ENCODE measurements at places on chromosomes 2 and 18.
A peak's percentile ranks its signal among the peaks of the same experiment; 100 is the strongest.

GRCh38 chr18:2570772-2571199 is 519 bp downstream of the METTL4 start:
- no peak for DNase-seq

GRCh38 chr18:67517444-67517765 is 885 bp upstream of the DSEL start:
- no peak for DNase-seq

- DNase-seq = no peak
Observed at GRCh38 chr2:170310876-170311502, 133.0 kb downstream of the MYO3B start.

DNA sequence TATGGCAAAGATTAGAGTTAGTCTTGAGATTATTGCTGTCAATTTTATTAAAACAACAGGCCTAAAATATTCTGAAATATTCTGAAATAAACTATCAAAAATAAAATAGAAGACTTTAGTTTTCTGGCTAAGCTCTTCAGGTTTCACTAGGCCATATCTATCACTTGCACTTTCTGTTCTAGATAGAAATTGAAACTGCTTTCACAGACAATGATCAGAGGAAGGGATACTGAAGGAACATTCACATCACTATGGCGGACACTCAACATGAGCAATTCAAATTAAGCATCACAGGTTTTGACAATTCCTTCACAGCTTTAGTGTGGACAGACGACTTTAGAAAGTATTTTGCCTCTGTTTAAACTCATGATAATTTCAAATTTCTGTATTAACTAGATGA is 586.4 kb upstream of the REG3G start:
- DNase-seq = no peak

GRCh38 chr2:151843691-151844061 is 15.5 kb upstream of the ARL5A start:
- DNase-seq = no peak

GRCh38 chr2:234463626-234464290 is 33.1 kb downstream of the ARL4C start:
- no peak for DNase-seq

DNA sequence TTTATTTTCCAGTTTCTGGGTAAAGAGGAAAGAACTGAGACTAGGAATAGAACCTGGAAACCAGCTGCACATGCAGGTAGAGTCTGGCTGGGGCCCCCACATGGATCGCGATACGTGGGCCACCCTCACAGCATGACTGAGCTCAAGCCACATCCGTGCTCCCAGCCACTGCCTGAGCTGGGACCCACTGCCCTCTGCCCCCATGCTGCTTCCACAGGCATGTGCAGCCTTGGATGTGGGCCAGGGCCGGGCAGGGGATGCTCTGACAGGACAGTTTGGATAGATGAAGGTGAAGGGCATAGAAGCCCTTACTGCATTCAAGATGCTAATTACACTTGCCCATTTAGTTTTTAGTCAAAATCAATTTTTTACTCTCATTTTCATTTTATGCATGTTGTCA is 321.2 kb downstream of the DCDC2C start:
- no peak for DNase-seq

GRCh38 chr2:98356729-98357128 is 10.5 kb downstream of the CNGA3 start:
- no peak for DNase-seq

DNA sequence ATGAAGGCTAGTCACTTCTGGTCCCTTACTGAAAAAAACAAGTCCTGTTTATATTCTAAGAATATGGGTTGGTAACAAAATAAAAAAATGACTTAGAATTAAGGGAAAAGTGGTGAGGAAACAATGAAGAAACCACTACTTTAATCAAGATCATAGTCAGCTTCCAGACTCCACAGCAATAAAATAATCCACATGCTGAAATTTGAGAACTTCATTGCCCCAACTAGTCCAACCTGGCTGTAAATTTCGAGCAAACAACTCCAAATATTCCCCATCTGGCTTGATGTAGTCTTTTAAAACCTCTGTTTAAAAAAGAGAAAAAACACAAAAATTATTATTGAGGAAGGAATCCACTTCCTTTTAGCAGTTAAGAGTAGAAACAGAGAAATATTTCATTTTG is 32.5 kb downstream of the METTL4 start:
- DNase-seq = no peak

- DNase-seq = no peak
Observed at GRCh38 chr2:64326578-64327050, 127.3 kb upstream of the LGALSL start.

DNA sequence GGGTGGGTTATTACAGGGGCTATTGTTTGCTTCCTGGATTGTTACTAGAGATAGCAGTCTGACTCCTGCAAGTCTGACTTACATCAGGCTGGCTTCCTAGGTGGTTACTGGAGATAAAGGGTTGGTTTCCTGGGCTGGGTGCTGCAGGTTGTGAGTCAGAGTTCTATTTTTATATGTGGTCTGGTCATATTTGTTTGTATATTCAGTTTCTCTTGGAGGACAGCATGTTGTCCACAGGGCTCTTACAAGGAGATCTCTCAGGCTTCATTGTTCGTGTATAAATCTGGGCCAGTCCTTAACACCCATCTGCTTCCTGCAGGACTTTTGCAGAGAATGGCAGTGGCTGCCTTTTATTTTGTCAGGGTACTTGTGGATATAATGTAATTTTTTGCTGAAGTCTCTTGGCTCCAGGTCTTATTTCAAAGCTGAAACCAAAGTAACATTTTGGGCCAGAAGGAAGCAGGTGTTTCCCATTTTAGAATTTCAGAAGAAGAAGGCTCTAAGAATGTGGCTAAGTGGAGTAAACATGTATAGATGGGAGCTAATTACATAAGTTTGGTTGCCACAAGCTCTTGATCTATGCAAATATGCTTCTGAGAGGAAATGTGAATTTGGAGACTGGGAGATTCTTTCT is 65.9 kb upstream of the SLC16A14 start:
- no peak for DNase-seq

GRCh38 chr2:124281541-124281940 is 256.5 kb downstream of the CNTNAP5 start:
- no peak for DNase-seq

- peak; percentile 90 for DNase-seq
Observed at GRCh38 chr18:70421471-70422390, 132.9 kb downstream of the SOCS6 start.

DNA sequence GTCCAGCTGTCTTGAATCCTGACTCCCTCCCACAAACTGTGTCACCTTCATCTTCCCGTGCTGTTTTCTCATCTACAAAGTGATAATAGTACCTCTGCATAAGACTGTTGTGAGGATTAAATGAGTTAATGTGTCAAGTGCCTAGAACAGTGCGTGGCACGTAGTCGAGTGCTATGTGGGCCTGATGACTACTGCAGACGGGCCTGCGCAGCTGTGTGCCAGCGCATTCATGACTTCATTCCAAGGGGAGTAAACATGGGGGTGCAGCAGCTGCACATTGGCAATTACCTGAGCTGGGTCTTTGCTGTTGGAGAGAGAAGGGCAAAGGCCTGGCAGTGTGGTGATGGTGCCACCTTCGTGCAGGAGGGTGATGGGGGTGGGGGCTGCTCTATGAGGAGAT is 5.0 kb downstream of the TEX44 start:
- no peak for DNase-seq

- no peak for DNase-seq
Observed at GRCh38 chr18:35376742-35377695, at the start of gene ZNF396. Gene ZNF396 (minus strand): TSS chr18:35377337. CDS start chr18:35374292, 3,045 bp downstream.

DNA sequence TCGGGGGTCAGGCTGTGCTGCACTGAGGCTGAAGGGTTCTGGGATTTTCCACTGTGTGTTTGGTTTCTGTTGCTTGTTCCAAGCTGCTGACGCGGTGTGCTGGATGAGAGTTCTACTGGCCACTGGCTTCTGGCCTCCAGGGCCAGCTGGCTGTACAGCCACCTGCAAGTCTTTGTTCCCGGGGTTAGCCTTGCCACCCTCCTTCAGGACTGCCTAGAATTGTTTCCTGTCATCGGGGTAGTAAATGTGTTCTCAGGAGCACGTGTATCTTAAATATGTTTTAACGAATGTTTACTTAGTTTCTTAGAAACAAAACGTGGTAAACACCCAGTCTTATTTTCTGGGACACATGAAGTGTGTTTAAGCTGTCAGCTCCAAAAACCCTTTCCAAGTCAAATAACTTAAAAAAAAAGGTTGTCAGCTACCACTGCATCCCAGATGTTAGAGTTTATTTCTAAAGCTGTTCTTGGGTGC is 231.2 kb downstream of the AGAP1 start:
- DNase-seq = no peak

DNA sequence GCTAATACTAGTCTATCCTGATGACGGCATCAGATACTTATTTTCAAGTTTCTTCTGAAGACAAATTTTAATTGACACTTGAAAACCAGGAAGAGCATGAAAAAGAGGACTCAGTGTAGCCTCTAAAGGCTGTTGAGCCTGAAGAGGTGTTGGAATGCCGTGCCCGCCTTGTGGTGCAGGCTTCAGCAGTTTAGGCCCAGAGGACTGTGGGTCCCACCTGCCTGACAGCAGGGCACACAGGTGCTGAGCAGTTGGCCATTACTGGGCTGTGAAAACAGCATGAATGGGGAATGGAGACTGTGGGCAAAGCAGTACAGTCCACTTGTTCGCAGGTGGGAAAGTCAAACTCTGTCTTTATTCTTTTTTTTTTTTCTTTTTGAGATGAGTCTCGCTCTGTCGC is 49.8 kb upstream of the THOC1 start:
- no peak for DNase-seq

DNA sequence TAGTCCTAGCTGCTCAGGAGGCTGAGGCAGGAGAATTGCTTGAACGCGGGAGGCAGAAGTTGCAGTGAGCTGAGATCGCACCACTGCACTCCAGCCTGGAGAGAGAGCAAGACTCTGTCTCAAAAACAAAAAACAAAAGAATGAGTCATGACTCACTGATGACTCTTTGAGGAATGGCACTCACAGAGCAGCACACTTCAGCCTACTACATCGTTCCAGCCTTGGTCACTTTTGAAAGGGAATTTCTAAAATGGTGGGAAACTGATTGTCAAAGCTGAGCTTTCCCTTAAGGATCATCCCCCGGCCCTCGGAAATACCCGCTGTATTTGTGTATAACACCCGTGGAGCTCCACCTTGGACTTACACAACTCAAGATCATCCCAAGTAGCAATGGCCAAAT is 217.3 kb upstream of the HS6ST1 start:
- DNase-seq = no peak

DNA sequence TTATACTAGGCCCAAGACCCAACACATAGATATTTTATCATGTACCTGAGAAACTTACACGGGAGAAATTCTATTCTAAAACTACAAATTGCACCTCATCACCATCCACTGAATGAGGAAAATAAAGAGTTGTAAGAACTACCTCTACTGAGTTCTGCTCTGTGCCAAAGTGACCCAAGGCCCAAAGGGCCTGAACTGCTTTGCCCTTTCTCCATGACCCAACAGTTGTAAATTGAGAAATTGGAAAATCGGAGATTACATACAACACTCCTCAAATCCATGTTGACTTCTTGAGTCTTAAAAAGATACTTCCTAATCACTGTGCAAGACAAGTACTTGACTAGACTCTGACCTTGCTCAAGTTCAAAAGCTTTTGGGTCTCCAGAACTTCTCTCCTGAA is 8.8 kb downstream of the NR4A2 start:
- no peak for DNase-seq
